Suppressor macrophage (primary cell): ENCODE measurements at places on chromosomes 16 and 17.
A peak's percentile ranks its signal among the peaks of the same experiment; 100 is the strongest.

DNA sequence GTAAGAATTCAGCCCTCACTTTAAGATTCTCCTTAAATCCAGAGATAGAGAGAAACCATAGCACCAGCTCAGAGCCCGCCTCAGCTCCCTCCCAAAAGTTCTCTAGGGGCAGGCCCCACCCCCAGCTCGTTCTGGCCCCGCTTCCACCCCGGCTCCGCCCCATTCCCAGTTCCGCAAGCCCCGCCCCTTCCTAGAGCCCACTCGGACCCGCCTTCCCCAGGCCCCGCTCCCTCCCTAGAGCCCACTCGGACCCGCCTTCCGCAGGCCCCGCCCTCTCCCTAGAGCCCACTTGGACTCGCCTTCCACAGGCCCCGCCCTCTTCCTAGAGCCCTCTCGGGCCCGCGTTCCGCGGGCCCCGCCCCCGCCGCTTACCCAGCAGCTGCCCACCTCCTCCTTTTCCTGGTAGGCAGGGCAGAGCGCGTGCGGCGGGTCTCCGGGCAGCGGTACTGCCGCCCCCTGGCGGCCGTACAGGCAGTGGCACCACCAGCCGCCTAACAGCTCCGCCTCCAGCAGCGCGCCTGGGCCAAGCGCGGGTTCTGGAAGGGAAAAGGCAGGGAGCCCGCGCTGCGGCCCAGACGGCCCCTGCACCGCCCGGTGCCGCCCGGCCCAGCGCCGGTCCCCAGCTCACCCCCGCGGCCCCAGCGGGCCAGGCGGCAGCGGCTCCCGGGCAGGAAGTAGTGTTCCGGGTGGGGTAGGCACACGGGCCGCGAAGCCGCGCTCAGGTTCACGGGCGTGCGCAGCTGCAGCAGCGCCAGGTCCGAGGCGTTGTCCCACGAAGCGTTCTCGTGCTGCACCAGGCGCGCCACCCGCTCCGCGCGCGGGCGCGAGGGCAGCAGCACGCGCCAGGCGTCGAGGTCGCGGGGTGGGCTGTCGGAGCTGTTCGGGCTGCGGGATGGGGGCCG lies 6.8 kb upstream of the PRSS8 start:
- peak; percentile 99 for DNase-seq

DNA sequence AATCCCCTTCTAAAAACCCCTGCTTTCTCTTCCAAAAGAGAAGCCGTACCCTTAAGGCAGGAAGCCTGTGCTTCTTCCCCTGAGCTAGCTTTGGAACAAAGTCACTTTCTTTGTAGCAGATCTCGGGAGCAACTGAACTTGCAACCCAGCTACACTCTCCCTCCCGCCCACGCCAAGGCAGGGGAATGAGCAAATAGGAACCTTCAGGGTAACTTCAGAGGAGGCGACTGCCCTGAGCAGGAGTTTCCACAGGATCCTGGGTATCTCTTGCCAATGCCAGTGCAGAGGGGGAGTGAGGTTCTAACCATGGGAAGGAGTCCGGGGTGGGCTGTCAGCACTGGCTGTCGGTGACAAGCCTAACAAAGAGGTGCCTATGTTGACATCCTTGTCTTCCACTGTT lies 5.9 kb upstream of the PIRT start:
- DNase-seq: peak; percentile 49

GRCh38 chr17:82175951-82176350 lies 36.7 kb downstream of the CCDC57 start:
- DNase-seq: no peak

DNA sequence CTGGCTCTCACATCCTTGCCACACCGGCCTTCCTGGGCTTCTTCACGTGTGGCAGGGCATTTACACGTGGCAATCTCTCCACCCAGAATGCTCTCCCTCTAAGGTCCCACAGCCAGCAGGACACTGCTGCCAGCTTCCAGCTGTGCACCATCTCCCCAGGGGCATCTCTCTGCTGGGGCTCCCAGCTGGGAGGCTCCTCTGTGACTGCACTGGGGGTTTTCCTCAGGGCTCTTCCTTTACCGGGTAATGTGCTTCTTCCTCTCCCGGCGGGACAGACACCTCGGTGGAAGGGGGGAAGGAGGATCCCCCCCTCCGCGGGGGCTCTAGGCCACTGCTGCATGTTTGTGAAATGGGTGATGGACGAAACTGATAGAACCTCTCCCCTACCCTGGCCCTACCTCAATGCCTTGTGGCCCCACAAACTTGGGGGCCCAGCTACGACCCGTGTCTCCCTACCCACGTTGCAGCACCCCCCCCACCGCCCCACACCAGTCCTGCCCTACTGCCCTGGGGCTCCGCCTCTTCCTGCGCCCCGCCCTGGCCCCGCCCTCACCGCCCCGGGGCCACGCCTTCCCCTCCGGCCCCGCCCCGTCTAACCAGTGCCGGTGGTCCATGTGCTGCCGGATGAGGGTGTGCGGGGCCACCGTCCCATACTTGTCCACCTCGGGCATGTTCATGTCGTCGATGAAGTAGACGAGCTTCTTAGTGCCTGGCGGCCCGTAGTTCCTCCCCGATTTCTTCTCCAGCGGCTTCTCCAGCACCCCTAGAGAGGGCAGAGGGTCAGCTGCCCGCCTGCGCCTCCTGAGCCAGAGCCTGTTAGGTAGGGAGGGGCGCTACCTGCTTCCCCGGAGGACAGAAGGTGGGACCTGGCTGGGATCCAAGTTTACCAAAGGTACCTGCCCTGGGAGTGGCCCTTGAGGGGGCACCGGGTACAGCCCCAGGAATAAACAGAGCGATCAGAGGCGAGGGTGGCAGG lies 92.6 kb downstream of the DNAH17 start:
- peak; percentile 61 for DNase-seq
